Anterior cingulate cortex (tissue), 58 donors: ENCODE measurements at places on chromosomes 16 and 17.
A peak's percentile ranks its signal among the peaks of the same experiment; 100 is the strongest.

DNA sequence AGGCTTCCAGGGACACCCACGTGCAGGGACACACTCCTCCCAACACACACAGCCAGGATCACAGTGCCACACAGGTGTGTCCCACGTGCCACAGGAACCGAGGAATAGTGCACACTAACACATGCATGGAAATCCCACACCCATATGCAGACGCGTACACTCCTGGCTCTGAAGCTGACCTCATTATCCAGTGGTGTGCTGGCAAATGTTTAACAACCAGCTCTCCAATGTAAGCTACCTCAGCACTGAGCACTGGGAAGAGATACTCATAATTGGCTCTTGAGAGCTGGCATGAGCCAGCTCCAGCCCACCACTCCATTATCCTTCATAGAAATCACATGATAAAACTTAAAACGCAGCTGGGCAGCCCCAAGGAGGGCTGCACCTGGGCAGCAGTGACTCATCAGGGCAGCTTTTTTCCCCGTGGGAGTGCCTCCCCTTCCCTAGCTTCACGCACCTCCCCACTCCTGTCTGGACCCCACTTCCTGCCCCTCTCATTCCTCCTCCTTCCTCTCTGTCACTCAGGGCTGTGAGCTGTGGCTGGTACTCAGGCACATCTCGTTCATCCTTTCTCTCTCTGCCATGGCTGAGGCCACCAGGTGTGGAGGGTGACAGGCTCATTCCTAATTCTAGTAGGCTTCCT is 14.9 kb upstream of the TBX21 start:
- DNase-seq, result no peak

DNA sequence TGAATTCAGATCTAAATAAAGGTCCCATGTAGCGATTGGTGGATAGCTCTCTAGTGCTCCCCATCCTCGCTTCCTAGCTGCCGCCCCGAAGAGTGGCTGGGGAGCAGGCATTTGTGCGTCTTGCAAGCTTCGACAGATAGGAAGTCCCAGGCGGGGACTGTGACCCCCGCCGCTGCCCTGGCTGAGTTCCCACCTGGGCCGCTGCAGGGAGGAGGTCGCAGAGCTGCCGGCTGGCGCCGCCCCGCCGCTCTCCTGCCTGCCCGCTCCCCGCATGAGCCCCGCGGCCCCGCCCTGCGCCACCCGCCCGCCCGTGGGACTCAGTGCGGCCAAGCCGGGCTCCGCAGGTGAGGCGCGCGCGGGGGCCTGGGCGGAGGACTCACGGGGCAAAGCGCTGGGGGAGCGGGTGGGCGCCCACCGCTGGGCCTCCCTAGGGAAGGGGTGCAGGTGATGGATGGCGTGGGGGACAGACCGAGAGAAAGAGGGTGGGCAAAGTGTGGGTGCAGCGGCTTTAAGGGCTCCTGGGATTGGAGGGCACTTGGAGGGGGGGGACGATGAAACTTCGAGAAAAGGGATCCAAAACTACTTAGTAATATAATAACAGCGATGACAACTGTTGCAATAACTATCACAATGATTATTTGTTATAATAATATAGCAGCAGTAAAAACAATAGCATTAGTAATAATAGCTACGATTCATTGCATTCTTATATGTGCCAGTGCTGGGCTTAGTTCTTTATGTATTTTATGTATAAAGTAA is at the start of gene OTOA:
TSS of gene OTOA (plus strand) at position 80 of the 759 bp plus-strand sequence. CDS start 14,547 bp downstream, outside the sequence.
- no peak for DNase-seq

GRCh38 chr17:8187517-8188262 is 2.3 kb downstream of the BORCS6 start:
- peak; percentile 81 for DNase-seq

DNA sequence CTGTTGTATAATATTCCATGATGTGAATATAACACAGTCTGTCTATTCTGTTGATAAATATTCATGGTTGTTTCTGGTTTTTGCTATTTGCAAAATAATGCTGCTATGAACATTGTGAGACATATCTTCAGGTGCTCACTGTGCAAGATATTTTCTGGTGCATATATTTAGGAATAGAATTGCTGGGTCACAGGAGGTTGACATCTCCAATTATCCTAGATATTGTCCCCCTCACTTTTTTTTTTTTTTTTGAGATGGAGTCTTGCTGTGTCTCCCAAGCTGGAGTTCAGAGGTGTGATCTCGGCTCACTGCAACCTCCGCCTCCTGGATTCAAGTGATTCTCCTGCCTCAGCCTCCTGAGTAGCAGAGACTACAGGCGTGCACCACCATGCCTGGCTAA is 14.5 kb upstream of the MYO18A start:
- no peak for DNase-seq

DNA sequence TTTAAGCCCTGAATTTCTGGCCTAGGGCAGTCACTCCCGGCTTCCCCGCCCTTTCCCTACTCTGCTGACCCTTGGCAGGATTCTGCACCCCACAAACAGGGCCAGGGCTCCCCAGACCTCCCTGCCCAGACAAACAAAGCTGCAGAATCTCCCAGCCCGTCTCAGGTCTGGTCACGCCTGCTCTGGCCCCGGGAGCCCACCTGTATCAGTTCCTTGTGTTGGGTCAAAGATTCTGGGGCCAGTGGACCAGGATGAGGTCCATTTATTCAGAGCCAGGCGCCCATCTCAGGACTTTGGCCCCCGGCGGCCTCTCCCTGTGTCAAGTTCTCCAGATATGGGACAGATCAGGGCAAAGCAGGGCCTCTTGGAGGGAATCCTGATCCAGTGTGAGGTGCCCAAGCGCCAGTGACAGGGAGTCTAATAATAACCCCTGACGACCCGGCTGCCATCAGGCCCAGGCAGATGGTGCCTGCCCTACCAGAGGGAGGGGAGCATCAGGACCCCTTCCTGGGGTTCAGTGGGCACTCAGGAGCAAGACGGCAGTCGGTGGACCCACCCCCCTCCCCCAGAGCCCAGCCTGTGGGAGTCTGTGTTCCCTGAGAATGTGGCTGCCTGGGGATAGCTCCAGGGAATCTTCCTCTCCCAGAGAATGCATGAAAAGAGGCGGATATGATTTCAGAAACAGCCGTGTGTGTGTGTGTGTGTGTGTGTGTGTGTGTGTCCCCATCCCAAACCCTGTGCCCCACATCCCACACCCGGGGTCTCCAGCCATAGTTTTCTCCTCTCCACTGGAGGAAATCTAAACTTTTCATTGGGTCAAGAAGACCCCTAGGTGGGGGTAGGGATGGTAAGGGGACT is 1.3 kb downstream of the TTYH2 start:
- no peak for DNase-seq

GRCh38 chr16:84332975-84333684 is 35.2 kb upstream of the ATP2C2 start:
- DNase-seq, result no peak

- no peak for DNase-seq
These were observed 4.7 kb downstream of the PRAC1 start for GRCh38 chr17:48717367-48718226.

DNA sequence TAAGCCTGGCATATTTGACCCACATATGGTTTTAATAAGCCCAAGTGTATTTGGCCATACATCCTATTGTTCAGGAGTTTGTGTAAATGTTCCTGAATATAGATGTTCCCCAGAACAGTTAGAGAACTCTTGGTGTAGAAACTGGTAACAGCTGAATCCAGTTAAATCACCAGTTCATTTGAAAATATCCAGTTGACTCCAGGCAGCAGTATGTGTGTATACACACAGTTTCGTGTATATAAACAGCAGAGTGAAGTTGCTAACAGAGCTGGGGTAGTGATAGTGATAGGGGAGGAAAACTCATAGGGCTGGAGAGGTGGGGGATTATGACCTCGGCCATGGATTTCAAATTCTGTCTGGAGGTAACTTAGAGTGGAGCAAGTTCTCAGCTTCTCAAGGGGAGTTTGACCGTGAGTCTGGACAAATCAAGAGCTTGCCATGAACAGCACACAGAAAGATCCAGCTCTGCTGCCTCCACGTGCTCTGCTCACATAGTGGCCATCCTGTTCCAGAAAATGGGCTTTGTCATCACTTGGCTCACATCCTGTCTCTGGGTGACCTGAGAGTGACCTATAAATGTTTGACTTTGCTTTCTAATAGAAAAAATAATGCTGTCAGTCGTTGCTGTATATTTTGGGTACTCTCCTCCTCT is 30.6 kb upstream of the MMD start:
- no peak for DNase-seq

GRCh38 chr17:6575596-6575988 is 19.2 kb upstream of the PITPNM3 start:
- no peak for DNase-seq

- no peak for DNase-seq
These were observed 7.4 kb downstream of the HS3ST3A1 start for GRCh38 chr17:13594310-13594709.
